ENCODE measurements at places on chromosomes 11 and 22. TPM values are rescaled to one million over a fixed set of nuclear protein-coding genes. Genes with fewer than 3 reads are reported as not detected.

Gene PHETA2
- total RNA-seq: 3.6 TPM

Gene BTBD18
- total RNA-seq: not detected

Gene GPR83
- not detected for total RNA-seq

Gene DGAT2
- 1.5 TPM for total RNA-seq

Gene USH1C
- not detected for total RNA-seq

GRCh38 chr22:30196141-30196879 is 50.2 kb downstream of the LIF start:
- no peaks in the 10 kb centered on the region for H3K27me3 ChIP-seq
- H3K27ac ChIP-seq: peak overlapping the region; percentile 95
- peak; percentile 79 for DNase-seq
- peaks cover 24% of the 10 kb centered on the region for H3K36me3 ChIP-seq
- peak overlapping the region; percentile 42 for H3K4me3 ChIP-seq
- H3K4me1 ChIP-seq: peaks cover 78% of the 10 kb centered on the region
